NAMALWA (cell line): ENCODE measurements at places on chromosomes 1 and 21.

GRCh38 chr1:117664314-117664713 is 58.5 kb downstream of the TENT5C start:
- peak; percentile 45 for DNase-seq

DNA sequence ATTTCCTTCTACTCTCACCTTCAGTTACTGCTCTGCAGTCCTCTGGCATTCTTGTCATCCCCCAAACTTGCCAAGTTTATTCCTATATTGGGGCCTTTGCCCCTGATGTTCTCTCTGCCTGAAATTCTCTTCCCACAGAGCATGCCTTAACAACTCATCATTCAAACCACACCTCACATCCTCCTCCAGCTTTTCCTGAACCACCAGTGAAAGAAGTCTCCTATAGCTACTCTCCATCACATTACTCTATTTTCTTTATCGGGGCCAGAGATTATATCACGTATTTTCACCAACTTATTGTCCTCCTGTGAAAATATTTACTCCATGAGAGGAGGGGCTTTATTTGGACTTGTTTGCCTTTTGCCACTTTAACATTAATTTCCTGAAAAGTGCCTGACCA is 32.1 kb downstream of the EXTL2 start:
- no peak for DNase-seq

DNA sequence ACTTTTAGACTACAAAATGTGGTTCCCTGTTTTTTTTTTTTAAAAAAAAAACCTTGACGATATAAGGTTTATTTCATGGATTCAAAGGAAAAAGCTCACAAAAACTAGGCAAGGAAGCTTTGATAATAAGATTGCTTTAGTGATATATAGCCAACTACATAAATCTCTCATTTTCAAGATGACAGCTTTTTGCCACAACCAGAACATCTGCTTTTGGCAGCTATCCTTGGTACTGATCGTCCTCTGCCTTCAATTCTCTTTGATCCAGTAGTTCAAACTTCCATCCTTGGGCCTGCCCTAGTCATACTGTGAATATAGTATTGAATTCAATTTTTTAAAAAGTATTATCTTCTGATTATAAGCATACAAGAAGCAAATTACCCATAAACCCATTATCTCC is 72.9 kb upstream of the CD53 start:
- DNase-seq = no peak

- no peak for DNase-seq
These were observed 18.5 kb downstream of the NCF2 start for GRCh38 chr1:183571678-183572268.

- DNase-seq = no peak
These were observed 40.1 kb downstream of the S100A10 start for GRCh38 chr1:151953409-151954094.

- no peak for DNase-seq
These were observed 26.4 kb upstream of the IL12RB2 start for GRCh38 chr1:67281244-67281643.

GRCh38 chr1:9841460-9841859 is 17.7 kb upstream of the CLSTN1 start:
- DNase-seq = no peak

DNA sequence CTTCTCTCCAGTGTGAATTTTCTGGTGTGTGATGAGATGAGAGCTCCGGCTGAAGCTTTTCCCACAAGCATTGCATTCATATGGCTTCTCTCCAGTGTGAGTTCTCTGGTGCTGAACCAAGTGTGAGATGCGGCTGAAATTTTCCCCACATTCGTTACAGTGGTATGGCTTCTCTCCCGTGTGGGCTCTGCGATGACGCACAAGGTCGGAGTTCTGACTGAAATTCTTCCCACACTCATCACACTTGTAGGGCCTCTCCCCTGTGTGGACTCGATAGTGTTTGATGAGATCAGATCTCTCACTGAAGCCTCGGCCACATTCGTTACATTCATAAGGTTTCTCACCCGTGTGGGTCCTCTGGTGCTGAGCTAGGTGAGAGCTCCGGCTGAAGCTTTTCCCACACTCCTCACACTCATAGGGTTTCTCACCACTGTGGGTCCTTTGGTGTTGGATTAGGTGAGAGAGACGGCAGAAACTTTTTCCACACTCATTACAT is 7.4 kb downstream of the ZNF436 start:
- DNase-seq = peak; percentile 20

- no peak for DNase-seq
These were observed 151.1 kb downstream of the NTNG1 start for GRCh38 chr1:107291987-107292386.

GRCh38 chr1:36641776-36642175 is 159.1 kb upstream of the CSF3R start:
- DNase-seq = no peak

DNA sequence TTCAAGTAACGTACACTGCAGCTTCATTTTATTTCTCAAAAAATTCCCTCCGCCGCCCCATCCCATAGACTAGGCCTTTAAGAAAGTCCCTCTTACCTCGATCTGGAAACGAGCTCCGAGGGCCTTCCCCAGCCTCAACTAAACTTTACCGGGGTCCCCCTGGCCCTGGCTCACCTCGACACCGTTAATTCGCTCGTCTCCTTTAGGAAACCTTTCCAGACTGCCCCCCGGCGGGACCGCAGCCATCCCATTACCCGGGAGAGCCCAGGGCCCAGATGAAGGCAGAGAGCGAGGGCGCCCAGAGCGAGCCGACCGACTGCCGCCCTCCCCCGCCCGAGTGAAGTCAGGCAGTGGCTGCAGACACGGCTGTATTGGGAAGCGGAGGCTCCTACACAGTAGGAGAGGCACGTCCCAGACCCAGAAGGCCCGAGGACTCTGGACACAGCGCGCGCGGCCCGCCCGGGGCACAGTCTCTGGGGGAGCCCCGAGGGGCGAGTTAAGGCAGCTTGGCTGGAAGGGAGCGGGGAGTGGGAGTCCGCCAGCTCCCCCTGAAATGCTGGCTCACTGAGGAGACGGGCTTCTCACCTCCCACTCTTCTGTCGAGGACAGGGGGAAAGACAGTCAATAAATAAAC is 14.6 kb downstream of the SEMA6C start:
- no peak for DNase-seq

GRCh38 chr1:232486454-232487207 is 143.3 kb downstream of the SIPA1L2 start:
- no peak for DNase-seq

DNA sequence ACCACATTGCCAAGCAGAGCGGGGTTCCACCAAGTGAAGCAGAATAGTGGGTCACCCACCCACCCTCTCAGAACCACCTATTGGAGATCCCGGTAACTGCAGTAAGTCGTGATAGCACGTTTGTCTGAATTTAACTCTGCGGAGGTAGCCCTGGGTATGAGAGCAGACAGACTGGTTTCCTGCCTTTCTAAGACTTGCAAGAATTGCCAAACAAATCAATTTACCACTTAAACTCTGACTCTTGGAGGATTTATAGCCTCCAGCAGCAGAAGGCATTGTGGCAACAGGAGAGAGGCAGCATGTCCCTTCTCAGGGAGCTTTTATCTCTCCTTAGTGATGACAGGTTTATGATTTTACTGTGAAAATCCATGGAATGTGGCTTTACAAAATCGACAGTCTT is 287.9 kb upstream of the FMN2 start:
- DNase-seq = no peak

DNA sequence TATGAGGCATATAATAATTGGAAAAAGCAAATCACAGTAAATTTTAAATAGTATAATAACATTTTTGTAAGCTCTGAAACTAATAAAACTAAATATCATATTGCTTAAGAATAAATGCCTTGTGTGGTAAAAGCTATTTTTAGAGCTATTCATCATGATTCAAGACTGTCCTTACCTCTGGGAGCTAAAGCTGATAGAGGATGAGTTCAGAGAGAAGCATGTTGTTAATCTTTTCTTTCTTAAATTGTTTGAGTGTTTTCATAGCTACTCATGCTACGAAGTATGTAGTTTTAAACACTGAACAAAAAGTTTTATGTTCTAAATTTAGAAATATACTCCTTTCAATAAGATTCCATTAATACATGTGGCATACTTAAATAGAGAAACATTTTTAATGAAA is 30.5 kb downstream of the IFI16 start:
- DNase-seq = no peak

DNA sequence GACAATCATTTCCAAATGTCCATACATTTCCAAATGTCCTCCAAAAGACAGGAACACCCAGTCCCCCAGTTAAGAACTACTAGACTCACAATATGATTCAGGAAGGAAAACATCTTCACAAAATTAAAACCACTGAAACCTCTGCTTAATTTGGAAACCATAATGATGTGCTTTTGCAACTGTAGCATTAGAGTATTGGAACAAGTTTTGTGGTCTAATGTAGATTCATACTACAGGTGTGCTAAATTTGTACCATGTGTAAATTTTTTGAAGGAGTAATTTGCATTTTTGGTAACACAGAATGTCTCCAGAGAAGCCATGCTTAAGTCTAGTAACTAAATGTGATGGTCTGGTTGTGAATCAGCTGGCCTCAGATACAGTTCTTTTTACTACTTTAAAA is 129.6 kb downstream of the DPYD start:
- peak; percentile 8 for DNase-seq

DNA sequence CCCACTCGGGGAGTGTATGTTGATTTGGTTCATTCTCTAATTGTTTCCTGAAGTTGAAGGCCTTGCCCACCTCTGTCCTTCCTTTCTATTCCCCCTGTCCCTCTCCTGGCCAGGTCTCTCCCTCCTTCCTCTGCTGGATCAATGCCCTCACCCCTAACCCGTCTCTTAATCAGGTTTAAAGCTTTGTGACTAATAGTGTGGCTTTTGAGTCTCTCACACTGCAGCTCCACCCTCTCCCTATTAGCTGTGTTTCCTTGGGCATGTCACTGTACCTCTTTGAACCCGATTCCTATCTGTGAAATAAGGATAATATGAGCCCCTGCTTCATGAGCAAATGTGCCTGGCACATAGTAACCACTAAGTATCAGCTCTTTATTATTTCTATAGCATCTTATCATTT is 20.5 kb downstream of the AHDC1 start:
- DNase-seq = no peak

GRCh38 chr1:8875216-8875861 is 3.1 kb downstream of the ENO1 start:
- DNase-seq = no peak

DNA sequence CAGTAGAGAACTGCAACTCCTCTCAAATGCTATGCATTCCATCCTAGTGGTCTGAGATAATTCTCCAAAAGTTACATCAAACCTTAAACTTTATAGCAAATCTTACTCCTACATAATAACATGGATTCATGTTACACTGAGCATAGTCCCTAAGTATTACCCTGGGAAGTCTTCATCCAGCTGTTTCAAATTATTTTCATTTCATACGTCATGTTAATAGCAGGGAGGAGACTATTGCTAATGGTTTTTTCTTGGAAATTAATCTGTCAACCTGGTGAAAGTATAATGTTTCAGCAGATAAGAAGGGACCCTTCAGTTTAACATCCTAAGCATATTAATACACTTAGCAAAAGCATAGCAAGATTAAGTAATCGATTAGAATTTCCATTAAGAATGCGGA is 318.1 kb downstream of the USP25 start:
- no peak for DNase-seq

DNA sequence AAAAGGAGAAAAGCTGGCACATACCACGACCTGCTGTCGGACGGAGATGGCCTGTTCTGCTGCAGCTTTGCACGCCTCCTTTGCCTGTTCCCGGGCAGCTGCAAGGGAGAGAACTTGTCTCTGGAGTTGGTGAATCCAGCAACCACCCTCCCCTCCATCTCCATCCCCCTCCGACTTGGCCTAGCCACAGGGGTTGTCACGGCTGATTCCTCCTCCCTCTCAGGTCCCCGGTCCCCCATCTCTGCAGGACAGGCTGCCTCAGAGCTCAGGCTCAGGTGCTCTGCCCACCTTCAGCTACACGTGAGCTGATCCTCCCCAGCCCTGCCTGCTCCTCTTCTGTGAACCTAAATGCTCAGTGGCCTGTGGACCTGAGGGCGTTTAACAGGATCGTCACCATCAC is 11.1 kb upstream of the SRM start:
- DNase-seq = no peak

GRCh38 chr21:43970551-43970950 is 41.6 kb upstream of the TRAPPC10 start:
- DNase-seq = no peak

DNA sequence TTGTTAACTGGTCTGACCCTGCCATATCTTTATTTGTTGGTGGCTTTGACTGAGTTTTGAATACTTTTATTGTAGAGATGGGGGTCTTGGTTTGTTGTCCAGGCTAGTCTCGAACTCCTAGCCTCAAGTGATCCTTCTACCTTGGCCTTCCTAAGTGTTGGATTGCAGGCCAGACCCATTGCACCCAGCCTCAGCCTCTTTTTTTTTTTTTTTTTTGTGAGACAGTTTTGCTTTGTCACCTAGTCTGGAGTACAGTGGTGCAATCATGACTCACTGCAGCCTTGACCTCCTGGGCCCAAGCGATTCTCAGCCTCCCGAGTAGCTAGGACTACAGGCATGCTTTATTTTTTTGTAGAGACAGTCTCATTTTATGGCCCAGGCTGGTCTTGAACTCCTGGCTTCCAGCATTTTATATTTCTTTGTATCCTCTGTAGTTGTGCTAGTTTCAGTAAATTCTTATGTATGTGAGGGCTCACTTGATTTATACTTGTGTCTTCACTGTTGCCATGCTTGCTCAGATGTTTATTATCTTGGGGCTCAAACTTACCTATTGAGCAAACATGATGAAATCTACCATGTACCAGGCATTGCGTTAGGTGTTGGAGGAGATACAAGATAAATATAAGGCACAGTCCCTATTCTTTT is 24.1 kb downstream of the THRAP3 start:
- DNase-seq = no peak

- DNase-seq = no peak
These were observed 30.9 kb upstream of the UBE2U start for GRCh38 chr1:64172458-64172983.

DNA sequence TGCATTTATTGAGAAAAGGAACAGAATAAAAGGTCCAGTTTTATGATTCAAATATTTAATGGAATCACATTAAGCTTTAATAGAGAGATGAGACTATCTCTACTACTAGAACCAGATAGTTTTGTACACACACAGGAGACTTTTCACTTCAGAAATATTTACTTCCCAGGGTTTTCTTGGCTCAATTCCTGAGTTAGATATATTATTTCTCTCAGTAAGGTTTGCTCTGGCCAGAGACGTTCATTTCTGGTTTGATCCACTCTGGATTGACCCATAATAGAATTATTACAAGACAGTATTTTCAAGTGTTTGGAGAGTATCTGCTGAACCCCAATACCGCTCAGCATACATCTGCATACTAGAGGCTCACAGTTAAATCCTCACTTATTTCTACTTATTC is 1.3 kb upstream of the RCOR3 start:
- no peak for DNase-seq

- DNase-seq = no peak
These were observed 19.4 kb downstream of the KRTAP10-1 start for GRCh38 chr21:44520326-44521300.

- no peak for DNase-seq
These were observed 87.9 kb upstream of the HMCN1 start for GRCh38 chr1:185646202-185646683.

- no peak for DNase-seq
These were observed 8.8 kb upstream of the PEAR1 start for GRCh38 chr1:156884560-156885184.

- DNase-seq = no peak
These were observed 44.2 kb downstream of the KLHL20 start for GRCh38 chr1:173758980-173759379.
